H9 (cell line): ENCODE measurements at places on chromosomes 3 and 15. TPM values are rescaled to one million over a fixed set of nuclear protein-coding genes. Genes with fewer than 3 reads are reported as not detected.

GRCh38 chr3:49025793-49026520, 3.2 kb downstream of the IMPDH2 start:
- DNase-seq = no peak

- DNase-seq = no peak
These were observed 32.0 kb upstream of the COPB2 start for GRCh38 chr3:139421460-139421859.

TAGLN3 gene
- 6.4 and 7.5 TPM in 2 replicates for total RNA-seq

DNA sequence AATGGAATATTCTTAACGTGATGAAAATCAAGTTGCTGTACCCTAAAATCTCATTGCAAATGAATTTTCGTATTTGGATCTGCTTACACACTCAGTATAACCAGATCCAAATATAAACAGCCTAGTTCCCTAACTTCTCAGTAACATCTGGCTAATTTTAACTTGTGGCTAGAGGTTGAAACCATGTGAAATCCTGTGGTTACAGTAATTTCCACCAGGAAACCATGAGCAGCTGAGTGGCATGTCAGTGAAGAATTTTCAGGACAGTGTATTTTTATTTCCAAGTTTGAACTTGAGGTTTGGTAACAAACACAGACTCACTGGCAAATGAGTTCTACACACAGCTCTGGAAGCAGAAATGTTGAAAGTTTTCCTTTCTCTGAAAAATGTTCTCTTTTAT, 754.1 kb downstream of the NR2F2 start:
- DNase-seq = no peak

DNA sequence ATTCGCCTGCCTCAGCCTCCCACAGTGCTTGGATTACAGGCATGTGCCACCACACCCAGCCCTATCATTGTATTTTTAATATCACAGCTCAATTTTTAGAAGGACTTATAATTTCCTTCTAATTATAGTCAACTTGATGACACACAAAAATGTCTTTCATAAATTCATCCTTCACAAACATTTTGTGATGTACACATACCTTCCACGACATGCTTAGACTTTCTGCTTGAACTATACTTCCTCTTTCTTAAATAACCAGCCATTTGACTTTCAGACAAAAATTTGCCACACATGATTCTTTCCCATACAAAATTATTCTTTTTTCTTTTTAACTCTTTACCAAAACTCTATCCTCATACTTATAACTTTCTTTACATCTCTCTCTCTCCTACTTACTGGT, 48.4 kb upstream of the CCK start:
- no peak for DNase-seq
